ENCODE measurements at places on chromosomes 16 and 17.

DNA sequence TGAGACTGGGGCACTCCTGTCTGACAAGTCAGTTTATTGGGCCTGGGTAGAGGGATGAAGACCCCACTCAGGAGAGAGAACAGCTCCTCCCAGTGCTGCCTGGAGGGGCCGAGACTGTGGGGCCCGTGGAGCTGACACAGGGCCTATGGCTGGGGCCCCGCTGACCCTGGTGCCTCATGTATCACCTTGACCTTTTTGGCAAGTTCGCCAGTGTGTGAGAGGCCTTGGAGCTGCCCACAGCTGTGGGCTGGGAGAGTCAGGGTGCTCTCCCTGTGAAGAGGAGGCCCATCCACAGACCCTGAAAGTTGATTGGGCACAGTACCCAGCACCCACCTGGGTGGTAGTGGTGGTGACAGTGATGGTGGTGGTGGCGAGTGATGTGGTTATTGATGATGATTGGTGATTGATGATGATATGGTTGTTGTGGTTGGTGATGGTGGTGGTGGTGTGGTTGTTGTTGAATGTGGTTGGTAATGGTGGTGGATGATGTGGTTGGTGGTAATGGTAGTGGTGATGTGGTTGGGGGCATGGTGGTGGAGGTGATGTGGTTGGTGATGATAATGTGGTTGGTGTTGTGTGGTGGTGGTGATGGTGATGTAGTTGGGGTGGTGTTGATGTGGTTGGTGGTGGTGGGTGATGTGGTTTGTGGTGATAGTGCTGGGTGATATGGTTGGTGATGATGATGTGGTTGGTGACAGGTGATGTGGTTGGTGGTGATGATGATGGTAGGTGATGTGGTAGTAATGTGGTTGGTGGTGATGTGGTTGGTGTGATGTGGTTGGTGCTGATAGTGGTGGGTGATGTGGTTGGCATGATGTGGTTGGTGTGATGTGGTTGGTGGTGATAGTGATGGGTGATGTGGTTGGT is 29.1 kb downstream of the BAHCC1 start:
- DNase-seq, result no peak

DNA sequence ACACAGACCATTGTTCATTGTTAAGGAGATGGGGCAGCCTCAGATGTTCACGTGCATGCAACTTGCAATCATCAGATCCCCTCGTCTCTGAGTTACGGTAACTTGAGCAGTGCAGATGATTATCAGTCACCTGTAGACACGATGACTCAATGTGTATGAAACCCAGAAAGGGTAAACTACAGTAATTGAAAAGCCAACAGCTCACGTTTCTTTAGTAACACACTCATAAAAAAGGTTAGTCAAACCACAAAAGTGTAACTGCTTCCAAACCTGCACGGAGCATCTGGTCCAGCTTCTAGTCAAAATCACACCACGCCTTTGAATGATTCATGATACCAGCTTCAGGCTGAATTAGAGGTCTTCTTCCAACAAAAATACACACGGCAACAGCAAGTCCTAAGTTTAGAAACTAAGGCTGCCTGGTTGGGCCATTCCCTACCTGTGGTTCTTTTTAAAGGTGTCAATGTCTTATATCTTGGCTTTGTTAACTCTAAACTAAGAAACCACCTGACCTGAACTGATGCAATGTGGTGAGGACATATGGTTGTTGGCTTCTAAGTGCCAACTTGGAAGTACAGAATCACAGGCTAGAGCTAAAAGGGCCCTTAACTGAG is 32.3 kb downstream of the GRB7 start:
- DNase-seq, result peak; percentile 88

GRCh38 chr16:56635441-56635967 is 3.0 kb upstream of the MT1A start:
- DNase-seq, result no peak

DNA sequence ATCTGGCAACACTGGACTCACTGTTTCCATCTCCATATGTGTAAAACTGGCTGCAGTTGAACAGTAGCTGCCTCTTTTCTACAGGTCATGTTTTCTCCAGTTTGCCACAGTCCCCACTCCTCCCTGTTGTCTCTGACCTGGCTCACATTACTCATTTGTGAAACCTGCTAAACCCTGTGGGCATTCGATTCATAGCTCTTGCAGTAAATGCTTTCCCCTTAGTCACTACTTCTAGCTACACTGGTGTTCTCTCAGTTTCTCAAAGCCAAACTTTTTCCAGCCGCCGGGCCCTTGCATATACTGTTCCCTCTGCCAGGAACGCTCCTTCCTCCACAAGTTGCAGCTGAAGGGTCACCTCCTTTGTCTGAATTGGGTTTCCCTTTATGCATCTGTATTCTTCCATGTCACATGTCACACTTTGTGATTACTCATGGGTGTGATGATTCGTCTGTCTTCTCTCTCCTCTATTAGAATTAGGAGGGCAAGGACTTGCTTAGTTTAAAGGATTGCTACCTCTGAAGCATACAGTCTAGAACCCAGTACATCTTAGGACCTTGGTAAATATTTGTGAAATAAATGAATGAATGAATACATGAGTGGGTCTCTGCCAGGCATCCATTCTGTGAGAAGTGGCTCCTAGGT is 15.0 kb upstream of the MT4 start:
- no peak for DNase-seq

GRCh38 chr17:78650093-78650715 is 73.0 kb upstream of the DNAH17 start:
- no peak for DNase-seq
